ENCODE measurements at places on chromosomes 16 and 17. TPM values are rescaled to one million over a fixed set of nuclear protein-coding genes. Genes with fewer than 3 reads are reported as not detected.

Gene KRTAP4-5
- not detected for total RNA-seq

Gene CD79B
- total RNA-seq, result 16.4 TPM

Gene PSMC5
- total RNA-seq, result 121 TPM

Gene HSF4
- 98.7 TPM for total RNA-seq

Gene HCRT
- total RNA-seq, result not detected

Gene TBC1D10B
- total RNA-seq, result 47.0 TPM

Gene SPN
- total RNA-seq, result 175 TPM

Gene PRR14
- 100 TPM for total RNA-seq

Gene GSG1L2
- not detected for total RNA-seq

Gene GRAP
- total RNA-seq, result 63.1 TPM

Gene ZNF385C
- 0.36 TPM for total RNA-seq

Gene HID1
- 19.5 TPM for total RNA-seq

Gene ABCC3
- 1.6 TPM for total RNA-seq

Gene ACSM5
- not detected for total RNA-seq

Gene ZNF207
- total RNA-seq, result 298 TPM

Gene GDPD1
- total RNA-seq, result 4.5 TPM

Gene PRDM7
- not detected for total RNA-seq

Gene NBR1
- 93.2 TPM for total RNA-seq
